ENCODE measurements at places on chromosomes 5 and 9.

- DNase-seq: no peak
Measured at GRCh38 chr9:5425006-5425628, 12.6 kb downstream of the PLGRKT start.

DNA sequence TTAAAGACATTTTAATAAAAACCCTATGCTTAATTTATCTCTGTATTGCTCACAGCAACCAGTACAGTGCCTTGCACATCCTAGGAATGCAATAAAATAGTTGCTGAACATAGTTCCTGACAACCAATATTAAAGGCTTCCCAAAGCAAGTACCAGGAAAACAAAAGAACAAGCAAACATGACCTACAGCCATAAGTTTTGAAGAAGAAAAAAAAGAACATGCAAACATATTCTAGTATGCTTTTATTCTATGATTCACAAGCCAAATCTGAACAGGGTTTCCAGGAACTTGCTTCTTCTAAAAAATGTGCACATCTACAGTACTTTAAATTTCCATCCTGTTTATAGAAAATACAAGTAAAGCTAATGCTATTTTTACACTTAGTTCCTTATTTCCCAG lies 4.5 kb downstream of the CEMIP2 start:
- DNase-seq: no peak

- no peak for DNase-seq
Measured at GRCh38 chr5:137834498-137835049, 33.1 kb upstream of the MYOT start.

- no peak for DNase-seq
Measured at GRCh38 chr5:69245031-69245430, 10.3 kb downstream of the CDK7 start.

DNA sequence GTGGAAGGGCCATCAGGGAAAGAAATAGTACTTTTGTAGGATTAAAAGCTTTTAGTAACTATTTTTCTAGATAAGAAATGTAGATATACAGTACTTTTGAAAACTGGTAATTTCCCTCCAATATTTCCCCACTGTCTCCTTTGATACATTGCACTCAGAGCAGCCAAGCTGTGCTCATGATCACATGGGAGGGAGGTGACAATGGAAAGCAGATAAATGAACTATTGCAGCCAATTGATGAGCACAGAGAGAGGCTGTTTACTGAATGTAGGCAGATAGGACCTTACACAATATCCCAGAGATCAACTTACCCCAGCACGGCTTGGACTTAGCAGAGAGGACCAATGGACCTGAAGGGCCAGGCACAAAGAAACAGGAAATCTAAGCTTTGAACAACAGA lies 178.0 kb upstream of the NREP start:
- no peak for DNase-seq

DNA sequence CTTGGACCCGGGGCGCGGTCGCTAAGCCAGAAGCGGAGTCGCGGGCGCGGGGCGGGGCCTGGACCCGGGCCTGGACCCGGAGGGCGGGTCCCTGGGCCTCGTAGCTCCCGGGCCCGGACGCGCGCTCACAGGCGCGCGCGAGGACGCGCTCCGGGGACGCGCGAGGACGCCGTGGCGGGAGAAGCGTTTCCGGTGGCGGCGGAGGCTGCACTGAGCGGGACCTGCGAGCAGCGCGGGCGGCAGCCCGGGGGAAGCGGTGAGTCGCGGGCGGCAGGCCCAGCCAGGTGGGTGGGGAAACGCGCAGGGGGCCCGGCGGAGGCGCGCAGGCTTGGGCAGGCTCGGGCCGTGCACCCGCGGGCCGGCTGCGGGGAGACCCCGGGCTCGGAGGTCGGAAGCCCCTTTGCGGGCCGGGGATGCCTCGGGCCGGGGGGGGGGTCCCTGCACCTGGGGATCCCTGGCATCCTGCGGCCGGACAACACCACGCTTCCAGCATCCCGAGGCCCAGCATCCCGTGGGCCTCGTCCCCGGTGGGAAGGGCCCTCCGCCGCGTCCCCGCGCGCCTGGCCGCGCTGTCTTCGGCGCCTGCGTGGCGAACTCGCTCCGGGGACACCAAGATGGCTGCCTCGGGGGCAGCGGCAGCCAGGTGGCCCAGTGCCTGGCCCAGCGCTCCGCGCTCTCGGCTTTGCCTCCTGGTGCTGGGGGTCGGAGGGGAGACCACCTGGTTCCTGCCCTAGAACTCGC lies at the start of gene SFXN1:
TSS of gene SFXN1 (plus strand) at position 177 of the 741 bp plus-strand sequence. CDS start 13,544 bp downstream, outside the sequence.
- peak; percentile 88 for DNase-seq

- no peak for DNase-seq
Measured at GRCh38 chr5:28190011-28190410, 1151.6 kb upstream of the CDH9 start.

DNA sequence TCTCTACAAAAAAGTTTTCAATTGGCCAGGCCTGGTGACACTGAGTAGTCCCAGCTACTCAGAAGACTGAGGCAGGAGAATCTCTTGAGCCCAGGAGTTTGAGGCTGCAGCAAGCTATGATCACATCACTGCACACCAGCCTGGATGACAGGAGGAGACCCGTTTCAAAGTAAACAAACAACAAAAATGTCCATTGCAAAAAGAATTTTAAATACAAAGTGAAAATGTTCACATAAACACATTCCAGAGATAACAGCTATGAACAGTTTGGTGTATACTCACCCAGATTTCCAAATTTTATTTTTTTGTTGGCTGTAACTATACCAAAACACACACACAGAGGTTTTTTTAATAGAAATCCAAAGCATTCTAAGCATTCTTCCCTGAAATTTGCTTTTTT lies 39.8 kb downstream of the ADRA1B start:
- no peak for DNase-seq

DNA sequence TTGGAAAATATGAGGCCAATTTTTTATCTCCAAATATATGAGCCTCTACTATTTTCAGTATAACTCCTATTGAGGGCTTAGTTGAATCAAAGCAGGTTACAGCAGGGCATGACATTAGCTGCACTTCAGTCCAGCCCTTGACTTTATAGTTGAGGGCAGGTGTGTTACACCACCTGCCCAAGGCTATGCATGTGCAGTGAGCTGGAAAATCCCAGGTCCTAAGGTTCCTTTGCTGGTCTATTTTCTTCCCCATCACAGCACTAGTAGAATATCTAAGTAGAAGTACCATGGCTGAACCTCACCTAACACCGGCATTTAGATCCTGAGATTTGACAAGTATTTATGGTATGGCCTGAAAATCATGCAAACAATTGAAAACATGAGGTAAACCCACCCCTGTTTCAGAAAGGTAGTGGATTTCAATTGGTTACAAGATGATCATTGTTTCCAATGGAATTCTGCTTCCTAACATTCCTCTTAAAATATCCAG lies 201.1 kb downstream of the SEMA5A start:
- no peak for DNase-seq

DNA sequence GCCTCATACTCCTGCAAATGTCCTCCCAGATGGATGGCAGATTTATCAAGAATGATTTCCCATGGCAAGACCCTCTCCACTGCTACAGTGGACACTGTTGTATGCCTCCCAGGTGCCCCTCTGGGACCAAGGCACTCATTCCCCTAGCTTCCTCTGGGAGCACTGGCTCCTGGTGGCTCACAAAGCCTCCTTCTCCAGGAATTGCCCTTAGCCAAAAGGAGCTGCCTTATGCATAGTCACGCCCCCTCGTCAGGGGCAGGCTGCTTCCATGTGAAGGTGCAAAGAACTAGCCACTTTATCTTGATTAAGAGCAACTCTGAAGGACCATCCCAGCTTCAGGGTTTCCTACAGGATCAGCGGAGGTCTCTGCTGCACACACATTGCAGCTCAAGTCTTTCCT lies 358.1 kb downstream of the CDK5RAP2 start:
- DNase-seq: no peak

- no peak for DNase-seq
Measured at GRCh38 chr5:179268966-179269693, 76.1 kb downstream of the ADAMTS2 start.

GRCh38 chr9:134396258-134396742 lies 70.0 kb downstream of the RXRA start:
- peak; percentile 70 for DNase-seq

- no peak for DNase-seq
Measured at GRCh38 chr5:178832618-178833201, 27.0 kb upstream of the ZNF354B start.

- no peak for DNase-seq
Measured at GRCh38 chr9:34328500-34328986, 525 bp downstream of the KIF24 start.

GRCh38 chr5:96483878-96484277 lies 50.8 kb upstream of the PCSK1 start:
- no peak for DNase-seq

GRCh38 chr9:107351382-107352045 lies 68.4 kb downstream of the RAD23B start:
- DNase-seq: no peak

DNA sequence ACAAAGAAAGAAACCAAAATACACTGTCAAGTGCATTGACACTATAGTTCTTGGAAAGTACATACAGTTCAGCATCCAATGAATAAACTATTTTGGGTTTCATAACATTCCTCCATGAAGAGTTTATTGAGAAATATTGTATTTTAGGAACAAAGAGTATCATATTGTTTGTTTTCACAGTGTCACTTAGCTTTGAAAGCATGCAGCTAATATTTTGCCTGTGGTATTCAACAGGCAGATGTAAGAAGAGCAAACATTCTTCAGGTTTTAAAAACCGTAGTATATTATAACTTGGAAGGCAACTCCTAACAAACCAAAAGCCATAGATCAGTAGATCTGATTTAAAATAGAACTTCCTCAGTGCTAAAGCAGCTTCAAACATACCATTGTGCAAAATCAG lies 4.5 kb downstream of the PRELID2 start:
- no peak for DNase-seq
